ENCODE measurements at places on chromosomes 7 and 10. TPM values are rescaled to one million over a fixed set of nuclear protein-coding genes. Genes with fewer than 3 reads are reported as not detected.

GPNMB gene
- 0.98 TPM for total RNA-seq

HMX2 gene
- not detected for total RNA-seq

STEAP4 gene
- total RNA-seq = not detected

RP9 gene
- total RNA-seq = 26.2 TPM

FAM25G gene
- not detected for total RNA-seq

DRGX gene
- not detected for total RNA-seq

FAM131B gene
- 3.7 TPM for total RNA-seq

TDRD1 gene
- total RNA-seq = not detected

ZP3 gene
- total RNA-seq = not detected

JMJD1C gene
- 121 TPM for total RNA-seq

GRCh38 chr10:58734116-58734515 is 221.4 kb downstream of the BICC1 start:
- DNase-seq = no peak

DNA sequence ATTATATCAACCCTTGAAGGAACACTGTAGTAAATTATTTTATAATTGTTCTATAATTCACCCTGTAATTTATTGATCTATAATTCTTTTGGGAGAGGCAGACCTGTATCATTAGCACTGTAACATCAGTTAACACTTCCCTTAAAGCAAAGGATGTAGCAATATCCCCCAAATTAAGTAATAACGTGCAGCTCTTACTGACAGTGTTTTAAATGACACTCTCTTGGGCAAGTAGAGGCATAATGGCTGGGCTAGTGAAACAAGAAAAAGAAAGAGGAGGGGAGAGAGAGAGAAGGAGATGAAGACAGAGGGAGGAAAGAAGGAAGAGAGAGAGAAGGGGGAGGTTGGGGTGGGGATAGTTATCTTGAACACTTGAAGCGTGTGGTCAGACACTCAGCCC is 161.0 kb upstream of the RNF32 start:
- DNase-seq = no peak

- DNase-seq = no peak
Observed at GRCh38 chr7:132130497-132130896, 445.8 kb downstream of the PLXNA4 start.

DNA sequence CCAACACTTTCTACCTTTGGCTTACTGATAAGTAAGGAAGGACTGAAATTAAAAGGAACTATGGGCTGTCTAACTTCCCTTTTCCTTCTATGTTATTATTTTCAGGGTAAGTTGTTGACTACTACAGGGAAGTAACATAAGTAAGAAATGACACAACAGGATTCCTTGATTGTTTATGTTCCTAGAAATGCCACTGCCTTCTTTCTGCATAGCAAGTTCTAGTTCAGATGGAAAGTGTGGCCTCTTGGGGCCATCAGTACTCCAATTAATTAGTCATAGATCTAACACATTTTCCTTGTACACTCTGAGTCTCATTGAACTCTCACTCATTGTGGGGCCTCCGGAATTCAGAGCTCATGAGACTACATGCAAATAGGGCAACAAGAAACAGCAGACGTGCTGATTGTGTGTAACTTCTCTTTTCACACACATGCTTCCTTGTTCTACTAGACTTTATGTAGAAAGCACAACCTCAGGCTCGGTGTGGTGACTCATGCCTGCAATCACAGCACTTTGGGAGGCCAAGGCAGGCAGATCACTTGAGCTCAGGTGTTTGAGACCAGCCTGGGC is 35.3 kb upstream of the HIBADH start:
- no peak for DNase-seq

DNA sequence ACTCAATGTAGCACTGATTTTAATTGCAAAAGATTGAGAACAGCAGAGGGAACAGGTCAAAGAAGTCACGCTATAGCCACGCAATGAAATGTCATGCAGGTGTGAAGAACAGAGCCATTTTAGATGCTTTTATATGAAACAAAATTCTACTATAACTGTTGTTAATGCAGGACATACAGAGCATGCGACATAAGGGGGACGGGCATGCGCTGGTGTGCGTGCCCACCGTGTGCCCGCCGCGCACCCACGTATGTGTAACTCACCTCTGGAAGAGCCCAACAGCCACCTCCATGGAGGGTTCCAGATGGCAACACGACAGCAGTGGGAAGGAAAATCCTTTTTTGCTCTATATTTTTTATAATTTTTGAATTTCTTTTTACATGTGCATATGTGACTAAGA is 410.0 kb upstream of the RNF32 start:
- DNase-seq = no peak

GRCh38 chr7:65902306-65902705 is 29.4 kb downstream of the VKORC1L1 start:
- no peak for DNase-seq

DNA sequence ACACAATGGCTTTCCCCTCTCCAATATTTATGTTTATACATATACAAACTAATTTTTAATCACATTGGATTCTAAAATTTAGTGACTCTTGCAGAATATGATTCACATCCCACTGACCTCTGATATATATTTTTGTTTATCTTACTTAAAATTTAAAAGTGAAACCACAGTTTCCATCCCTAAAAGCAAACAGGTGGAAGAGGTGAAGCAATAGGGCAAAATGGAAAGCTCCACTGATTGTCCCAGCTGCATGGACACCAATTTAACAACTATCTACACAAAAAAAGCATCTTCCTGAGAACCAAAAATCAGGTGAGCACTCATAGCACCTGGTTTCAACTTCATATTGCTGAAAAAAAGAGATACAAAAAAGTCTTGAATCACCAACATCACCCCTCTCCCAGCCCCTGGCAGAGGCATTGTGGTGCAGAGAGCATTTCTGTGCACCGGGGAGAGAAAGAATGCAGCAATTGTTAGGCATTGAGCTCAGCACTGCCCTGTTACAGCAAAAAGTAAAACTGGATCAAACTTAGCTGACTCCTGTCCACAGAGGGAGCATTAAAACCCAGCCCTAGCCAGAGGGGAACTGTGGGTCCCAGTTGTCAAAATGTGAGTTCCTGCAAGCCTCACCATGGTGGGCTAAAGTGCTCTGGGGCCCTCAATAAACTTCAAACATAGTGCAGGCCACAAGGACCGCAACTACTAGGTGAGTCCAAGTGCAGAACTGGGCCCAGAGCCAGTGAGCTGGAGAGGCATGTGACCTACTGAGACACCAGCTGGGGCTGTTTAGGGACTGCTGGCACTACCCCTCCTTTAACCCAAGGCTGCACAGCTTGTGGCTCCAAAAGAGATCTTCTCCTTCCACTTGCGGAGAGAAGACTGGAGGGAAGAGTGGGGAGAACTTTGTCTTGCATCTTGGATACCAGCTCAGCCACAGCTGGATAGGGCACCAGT is 92.1 kb downstream of the SIRT1 start:
- DNase-seq = no peak

DNA sequence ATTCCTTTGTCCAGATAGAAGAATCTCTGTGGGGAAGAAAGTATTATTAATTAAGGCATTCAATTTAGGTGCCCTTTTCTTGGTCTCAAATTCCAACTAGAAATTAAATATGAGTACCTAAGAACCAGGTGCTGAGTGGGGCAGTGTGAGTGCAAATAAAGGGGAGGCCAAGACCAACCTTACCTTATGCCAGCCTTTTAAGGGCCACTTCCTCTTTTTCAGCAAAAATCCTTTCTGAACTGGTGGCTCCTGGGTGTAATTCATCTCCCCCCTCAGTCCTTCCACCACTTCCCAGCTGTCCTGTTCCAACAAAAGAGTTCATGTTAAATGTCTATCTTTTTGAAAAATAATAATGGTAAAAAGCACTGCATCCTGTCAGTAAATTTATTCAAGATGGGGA is 108.2 kb downstream of the OSBPL3 start:
- no peak for DNase-seq

GRCh38 chr10:86918022-86918471 is 39.4 kb downstream of the MMRN2 start:
- DNase-seq = no peak

GRCh38 chr7:134827889-134828288 is 48.5 kb downstream of the CALD1 start:
- no peak for DNase-seq

- DNase-seq = no peak
Observed at GRCh38 chr7:94483843-94484242, 25.8 kb upstream of the CASD1 start.

- no peak for DNase-seq
Observed at GRCh38 chr10:126104767-126105166, 208.4 kb downstream of the FANK1 start.

GRCh38 chr10:30724296-30724695 is 94.7 kb upstream of the LYZL2 start:
- no peak for DNase-seq

Data from progenitor cell of endocrine pancreas (in vitro differentiated cells).